ENCODE measurements at places on chromosomes 2 and 18.

DNA sequence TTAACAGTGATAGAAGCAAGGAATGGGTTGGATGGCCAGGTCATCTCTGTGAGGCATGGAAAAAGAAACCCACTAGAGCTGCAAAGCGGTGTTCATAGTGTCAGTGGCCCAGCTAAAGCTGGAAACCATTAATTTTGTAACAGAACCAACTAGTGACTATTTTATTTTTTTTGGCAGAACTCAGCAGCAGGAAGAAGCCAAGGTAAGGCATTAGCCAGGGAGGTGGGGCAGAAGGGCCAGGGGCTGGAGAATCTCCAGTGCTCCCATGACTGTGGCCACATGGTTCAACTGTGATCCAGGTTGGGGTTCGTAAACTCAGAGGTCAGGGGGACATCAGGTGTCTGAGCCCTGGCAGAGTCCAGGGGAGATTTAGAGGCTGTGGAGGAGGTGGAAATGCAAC lies 25.9 kb upstream of the YES1 start:
- DNase-seq, result no peak

DNA sequence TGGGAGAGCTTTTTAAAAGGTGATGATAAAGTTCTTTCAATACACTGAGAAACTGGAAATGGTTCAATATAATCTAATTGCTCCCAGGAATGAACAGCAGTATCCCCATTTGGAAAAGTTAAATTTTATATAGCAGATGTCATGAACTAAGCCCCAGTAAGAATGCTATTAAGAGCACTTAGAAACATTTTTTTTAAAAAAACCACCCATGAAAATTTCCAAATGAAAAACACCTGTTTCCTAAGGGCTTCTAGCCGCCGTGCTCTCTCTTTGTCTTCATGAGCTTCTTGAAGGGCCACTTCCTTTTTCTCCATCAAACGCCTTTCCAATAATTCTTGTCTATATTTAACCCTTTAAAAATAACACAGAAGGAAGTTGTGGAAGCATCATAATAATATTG lies 77.0 kb downstream of the UPP2 start:
- DNase-seq, result no peak

DNA sequence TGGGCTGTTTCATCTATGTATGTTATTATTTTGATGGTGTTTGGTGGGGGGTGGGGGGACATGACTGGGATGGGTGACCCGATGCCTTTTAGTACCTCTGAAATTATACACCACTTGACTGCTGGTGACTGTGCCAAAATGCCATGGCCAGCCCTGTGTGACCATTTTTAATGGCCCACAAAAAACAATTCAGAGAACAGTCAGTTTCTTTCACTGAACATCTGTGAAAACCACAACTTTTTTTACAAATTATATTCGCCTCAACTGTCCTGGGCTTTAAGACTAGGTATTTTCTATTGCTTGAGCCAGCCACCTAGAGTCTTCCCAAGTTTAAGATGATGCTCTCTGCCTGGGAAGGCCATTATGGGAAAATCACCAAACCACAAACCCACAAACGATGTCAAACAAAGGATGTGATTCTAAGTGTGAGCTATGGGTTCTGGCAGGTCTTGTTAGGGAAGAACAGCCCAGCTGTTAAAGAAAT lies 33.9 kb downstream of the FN1 start:
- peak; percentile 64 for DNase-seq

- peak; percentile 45 for DNase-seq
Measured at GRCh38 chr18:45839414-45840395, 14.2 kb downstream of the SIGLEC15 start.

DNA sequence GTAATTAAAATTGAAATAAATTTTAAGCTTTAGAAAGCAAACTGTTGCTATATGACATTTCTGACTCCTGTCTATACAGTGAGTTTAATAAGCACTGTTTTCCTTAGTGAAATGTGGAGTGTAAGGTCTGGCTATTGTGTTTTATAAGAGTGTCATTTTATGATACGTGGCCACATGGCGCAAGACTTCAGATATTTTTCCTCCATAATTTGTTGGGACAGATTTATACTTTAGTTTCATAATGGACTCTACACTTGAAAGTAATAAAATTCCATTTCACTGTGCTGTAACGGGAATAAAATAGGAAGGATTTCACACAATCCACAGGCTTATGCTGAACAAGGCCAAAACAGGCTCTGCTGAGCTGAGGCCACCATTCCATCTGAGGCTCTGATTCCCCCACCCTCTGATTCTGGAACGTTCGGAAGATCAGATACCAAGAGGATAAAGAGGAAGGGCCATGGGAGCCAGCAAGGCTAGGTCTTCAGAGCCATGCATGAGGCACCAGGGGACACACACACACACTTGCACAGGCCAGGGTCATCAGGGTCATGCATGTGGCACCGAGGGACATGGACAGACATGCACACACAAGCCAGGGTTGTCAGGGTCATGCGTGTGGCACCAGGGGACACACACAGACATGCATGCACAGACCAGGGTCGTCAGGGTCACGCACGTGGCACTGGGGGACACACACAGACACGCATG lies 35.6 kb downstream of the HDAC4 start:
- DNase-seq, result no peak

DNA sequence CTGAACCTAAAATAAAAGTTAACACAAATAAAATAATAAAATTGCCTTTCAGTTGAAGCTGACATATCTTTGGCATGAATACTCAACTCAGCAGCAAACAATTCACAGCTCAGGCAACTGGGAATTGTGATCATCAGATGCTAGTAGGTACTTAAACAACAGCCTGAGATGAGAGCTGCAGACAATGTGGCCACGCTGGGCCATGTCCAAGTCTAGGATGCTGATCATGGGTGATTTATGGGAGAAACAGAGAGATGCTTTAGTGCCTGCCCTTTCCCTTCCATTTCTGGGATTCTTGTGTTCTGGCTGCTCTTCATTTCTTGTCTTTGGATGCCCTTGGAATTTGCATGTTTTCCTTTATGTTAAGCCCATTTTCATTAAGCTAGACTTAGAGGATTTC lies 212.4 kb upstream of the CWC22 start:
- no peak for DNase-seq

- DNase-seq, result peak; percentile 85
Measured at GRCh38 chr2:105455488-105456003, 56.7 kb upstream of the FHL2 start.

DNA sequence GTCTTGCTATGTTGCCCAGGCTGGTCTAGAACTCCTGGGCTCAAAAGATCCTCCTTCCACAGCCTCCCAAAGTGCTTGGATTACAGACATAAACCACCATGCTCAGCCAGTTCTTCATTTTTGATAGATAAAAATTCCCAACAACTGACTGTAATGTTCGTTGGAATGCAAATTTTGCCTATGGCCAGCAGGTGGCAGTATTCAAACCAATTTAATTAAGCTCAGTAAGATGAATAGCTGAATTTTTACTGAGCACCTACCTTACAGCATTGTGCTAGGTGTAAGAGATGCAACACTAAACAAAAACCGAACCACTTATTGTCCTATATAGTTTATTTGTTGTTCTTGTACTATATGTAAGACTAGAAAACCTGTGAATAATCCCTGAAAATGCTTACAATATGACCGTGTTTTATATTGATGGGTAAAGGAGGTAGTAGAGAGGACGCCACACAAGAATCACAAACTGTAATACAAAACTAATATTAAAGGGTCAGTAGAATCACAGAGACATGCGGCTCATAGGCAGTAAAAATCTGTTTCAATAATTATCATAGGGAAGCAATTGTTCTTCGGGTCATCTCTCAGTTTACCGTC lies 8.2 kb upstream of the TMEM182 start:
- DNase-seq, result peak; percentile 61

DNA sequence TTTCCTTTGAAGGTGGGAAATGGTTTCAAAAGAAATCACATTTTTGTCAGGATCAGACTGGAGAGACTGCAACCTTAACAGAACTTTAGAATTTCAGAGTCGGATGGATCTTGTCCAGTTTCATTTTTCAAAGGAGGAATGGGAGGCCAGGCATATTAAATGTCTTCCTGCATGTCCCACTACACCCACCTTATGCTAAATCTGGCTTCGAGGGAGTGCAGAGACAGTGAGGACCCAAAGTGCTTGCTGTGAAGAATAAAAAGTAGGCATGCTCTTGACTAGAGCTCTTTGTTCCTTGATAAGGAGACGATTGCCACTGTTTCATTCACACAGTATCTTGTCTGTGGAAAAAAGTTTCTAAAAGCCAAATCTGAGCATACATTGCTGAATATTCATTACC lies 197.6 kb downstream of the SLC4A3 start:
- DNase-seq, result no peak

GRCh38 chr2:150866431-150866830 lies 379.0 kb upstream of the RND3 start:
- DNase-seq, result peak; percentile 39

DNA sequence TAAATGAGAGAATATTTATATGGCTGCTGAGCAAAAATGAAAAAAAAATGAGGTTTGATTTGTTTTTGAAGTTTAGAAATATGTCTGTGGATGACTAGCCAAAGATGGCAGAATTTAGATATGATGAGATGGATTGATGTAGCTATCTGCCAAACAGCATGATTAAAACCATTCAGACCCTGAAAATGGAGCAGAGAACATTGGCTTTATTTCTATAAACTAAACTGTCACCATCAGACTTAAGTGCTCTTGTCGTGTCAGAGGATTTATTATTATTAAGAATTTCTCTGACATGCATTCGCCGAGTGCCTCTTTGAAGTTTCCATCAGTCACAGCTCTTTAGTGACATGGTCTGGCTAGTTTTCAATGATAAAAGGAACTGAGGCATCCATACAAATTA lies 151.7 kb downstream of the LRRTM4 start:
- no peak for DNase-seq

DNA sequence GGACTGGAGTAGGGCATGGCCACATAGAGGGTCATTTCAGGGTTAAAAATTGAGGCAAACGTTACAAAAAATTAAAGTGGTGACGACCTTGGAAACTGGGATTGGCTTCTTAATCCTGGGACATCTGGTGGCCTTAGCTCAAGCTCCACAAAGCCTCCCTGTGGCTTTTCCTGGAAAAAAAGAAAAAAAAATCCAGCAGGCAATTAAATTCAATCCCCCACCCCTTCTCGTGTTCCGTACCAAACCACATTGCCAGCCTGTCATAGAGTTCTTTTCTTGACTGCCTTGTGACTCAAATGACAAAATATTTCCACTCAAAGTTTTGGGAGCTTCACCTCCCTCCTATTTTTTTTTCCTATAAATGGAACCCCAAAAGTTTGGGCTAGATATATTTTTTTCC lies 195.6 kb downstream of the HRH4 start:
- peak; percentile 93 for DNase-seq

DNA sequence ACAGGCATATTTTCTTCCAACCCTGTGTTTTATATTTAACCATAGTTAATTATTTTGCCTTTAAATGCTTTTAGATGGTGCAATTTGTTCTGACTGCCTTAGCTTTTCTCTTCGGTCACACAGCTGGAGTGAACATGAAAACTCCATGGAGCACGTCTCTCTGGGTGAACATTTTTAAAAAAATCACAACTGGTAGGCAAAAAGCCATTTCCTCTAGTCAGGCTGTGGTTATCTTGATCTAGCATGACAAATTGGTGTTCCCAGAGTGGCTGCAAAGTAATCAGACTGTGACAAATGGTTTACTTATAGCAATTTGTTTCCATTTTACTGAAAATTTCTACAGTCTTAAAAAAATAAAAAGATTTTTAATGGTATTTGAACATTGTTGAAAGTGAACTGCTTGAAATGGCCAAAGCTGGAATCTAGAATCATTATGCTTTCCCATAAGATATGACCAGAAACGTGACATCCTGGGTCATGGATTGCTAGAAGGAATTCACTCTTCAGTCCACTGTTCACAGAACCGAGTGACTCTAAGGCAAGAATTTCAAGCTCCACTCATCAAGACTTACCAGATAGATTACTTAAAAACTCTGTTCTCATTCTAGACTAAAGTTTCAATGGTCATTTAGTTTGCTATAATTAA lies 703.6 kb downstream of the CPS1 start:
- no peak for DNase-seq

GRCh38 chr2:47026748-47027534 lies 111.3 kb upstream of the MCFD2 start:
- DNase-seq, result peak; percentile 79

GRCh38 chr2:29262681-29263260 lies 147.6 kb downstream of the CLIP4 start:
- DNase-seq, result no peak

GRCh38 chr2:229164545-229165249 lies 106.4 kb downstream of the PID1 start:
- DNase-seq, result no peak

GRCh38 chr2:20571644-20572215 lies 79.2 kb downstream of the HS1BP3 start:
- DNase-seq, result no peak

GRCh38 chr2:195520671-195521155 lies 136.3 kb upstream of the SLC39A10 start:
- DNase-seq, result no peak

GRCh38 chr2:36964496-36965058 lies 1.8 kb downstream of the STRN start:
- no peak for DNase-seq

DNA sequence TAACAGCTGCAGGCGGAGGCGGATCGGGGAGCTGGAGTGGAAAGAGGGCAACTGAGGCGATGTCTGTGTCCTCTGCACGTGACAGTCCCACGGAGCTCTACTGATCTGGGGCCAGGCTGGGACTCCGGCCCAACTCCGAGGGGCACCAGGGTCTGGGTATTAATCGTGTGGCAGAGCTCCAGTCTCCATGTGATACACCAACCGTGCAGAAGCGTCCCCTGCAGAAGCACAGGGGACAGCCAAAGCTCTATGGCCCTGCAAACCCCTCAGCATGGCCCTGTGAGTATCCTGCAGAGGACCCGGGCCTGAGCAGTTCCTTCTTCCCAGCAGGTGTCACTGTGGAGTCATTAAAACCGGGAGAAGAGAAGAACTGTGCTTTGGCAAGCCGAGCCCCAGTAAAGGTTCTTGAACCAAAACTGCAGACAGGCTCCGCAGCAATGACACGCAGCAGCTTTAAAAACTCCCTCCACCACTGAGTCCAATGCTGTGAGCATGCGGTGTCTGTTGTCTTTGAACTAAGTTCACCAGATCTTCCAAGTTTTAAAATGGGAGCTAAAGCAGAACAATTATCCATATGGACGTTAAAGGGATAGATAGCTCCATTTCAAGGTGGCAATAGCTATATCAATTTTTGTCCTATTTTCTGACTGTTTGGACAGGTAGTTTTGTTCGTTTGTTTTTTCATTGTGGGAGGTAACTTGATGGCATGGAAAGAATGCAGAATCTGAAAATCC lies 79.4 kb downstream of the TMEM182 start:
- peak; percentile 33 for DNase-seq

DNA sequence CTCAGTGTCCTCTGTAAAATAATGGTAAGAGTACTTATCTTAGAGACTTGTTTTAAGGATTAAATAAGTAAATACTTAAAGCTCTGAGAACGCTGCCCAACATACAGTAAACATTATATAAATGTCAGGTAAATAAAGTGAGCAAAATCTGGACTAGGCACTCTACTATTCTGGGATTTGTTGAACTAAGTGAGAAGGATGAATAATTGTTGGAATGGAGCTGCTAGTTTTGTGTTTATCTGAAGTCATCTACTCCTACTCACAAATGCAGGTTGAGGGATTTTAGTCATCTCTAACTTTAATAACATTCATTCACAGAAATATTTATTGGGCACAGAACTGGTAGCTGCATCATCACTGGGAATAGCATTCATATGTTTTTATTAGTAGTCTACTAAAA lies 103.4 kb downstream of the MEIS1 start:
- DNase-seq, result no peak

Data from NCI-H2171 treated with DMSO at 0.1 percent for 48 hours (cell line).